Myometrial cell (primary cell): ENCODE measurements at places on chromosomes 1 and 21. TPM values are rescaled to one million over a fixed set of nuclear protein-coding genes. Genes with fewer than 3 reads are reported as not detected.

Gene THEM5
- total RNA-seq = not detected in 2 replicates

Gene XCL1
- total RNA-seq = not detected in 2 replicates

Gene PKLR
- not detected in 2 replicates for total RNA-seq

Gene CBS
- total RNA-seq = 66.9 and 74.4 TPM in 2 replicates

Gene CRP
- total RNA-seq = not detected in 2 replicates

Gene HPCA
- 0.29 TPM in 1 of 2 replicates, not detected in the other for total RNA-seq

Gene MTOR
- total RNA-seq = 30.3 and 33.7 TPM in 2 replicates

Gene RGS8
- not detected in 2 replicates for total RNA-seq

Gene LGR6
- not detected in 2 replicates for total RNA-seq

Gene TAL1
- not detected in 2 replicates for total RNA-seq

Gene PSMA5
- 60.3 and 61.0 TPM in 2 replicates for total RNA-seq

Gene RASAL2
- total RNA-seq = 8.6 and 11.7 TPM in 2 replicates

Gene SGIP1
- 10.4 and 13.6 TPM in 2 replicates for total RNA-seq

Gene TDRD5
- not detected in 2 replicates for total RNA-seq

Gene KLF17
- total RNA-seq = under 0.01 TPM in 1 of 2 replicates, not detected in the other

Gene SPRR5
- total RNA-seq = not detected in 2 replicates

Gene AADACL4
- total RNA-seq = not detected in 2 replicates

Gene DIO1
- not detected in 2 replicates for total RNA-seq
